ENCODE measurements at places on chromosomes 6 and 20.

DNA sequence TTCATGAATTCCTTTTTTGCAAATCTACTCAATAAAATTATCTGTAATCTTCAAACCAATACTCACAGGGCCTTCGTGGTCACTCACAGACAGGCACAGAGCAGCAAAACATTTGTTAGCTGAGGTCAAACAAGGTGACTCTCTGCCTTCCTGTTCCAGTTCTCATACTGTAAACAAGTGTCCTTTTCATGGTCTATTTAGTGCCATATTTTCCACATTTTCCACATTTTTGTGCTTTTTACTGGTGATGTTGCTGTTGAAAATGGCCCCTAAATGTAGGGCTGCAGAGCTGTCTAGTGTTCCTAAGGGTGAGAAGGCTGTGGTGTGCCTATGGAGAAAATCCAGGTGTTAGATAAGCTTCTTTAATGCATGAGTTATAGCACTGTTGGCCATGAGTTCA, 133.1 kb upstream of the COL21A1 start:
- DNase-seq: no peak

GRCh38 chr6:2791450-2791974, 26.3 kb downstream of the WRNIP1 start:
- DNase-seq: no peak

DNA sequence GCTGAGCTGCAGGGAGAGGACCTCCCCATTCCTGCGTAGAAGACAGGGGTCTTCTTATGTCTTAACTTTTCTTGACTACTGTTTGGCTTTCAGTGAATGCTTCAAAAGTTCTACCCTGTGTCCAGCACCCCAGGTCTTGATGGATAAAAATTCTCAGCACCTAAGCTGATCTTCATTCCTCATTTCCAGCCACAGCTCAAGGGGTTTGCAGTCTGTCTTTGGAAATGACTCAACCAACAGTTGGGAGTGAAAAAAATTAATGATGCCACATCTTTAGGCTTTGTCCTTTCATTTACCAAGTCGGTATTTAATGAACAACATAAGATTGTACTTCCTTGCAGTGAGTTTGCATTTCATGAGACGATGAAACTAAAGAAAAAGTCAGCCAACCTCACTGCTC, 40.3 kb downstream of the PRDM1 start:
- no peak for DNase-seq

GRCh38 chr6:21371676-21372171, 221.8 kb upstream of the SOX4 start:
- DNase-seq: no peak

GRCh38 chr6:28982476-28983266, 22.4 kb downstream of the ZNF311 start:
- no peak for DNase-seq

GRCh38 chr20:49759266-49759950, 45.7 kb upstream of the B4GALT5 start:
- no peak for DNase-seq
